Gastroesophageal sphincter (tissue), 4 donors: ENCODE measurements at places on chromosomes 1 and 21. TPM values are rescaled to one million over a fixed set of nuclear protein-coding genes. Genes with fewer than 3 reads are reported as not detected.

DNA sequence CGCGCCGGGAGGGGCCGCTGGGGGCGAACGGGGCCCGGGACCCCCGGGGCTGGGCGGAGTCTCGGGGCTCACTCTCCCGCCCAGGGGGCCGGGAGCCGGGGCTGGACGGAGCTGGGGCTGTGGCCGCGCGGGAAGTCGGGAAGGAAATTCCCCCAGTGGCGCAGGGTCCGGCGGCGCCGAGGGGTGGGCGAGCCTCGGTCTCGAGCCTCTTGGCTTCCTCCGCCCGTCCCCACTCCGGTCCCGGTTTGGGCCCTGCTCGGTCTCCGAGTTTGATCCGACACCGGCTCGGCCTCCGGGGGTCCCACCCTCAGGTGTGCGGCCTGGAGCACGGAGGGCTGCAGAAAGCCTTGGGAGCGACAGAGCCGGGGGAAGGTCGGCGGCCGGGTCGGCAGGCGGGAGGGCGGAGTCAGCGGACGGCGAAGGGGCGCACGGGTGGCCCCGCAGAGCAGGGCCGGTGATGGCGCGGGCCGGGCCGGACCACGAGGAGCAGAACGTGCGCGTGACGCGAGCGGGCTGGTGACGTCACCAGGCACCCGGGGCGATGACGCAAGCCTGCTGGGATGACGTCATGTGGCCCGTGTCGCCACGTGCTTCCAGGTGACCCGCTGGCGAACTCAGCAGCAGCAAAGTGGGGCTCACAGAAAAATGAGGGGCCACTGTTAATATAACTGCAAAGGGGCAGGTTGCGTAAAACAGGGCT is 610 bp upstream of the HES4 start:
- H3K4me1 ChIP-seq, result peaks cover 19% of the 10 kb centered on the region
- peak; percentile 66 for ATAC-seq
- H3K36me3 ChIP-seq, result peaks cover 3% of the 10 kb centered on the region
- peaks cover 41% of the 10 kb centered on the region for H3K27me3 ChIP-seq
- peak overlapping the region; percentile 91 for H3K27ac ChIP-seq

The NCAM2 gene
- total RNA-seq, result 4.4 TPM

The IFNLR1 gene
- 2.8 TPM for total RNA-seq

DNA sequence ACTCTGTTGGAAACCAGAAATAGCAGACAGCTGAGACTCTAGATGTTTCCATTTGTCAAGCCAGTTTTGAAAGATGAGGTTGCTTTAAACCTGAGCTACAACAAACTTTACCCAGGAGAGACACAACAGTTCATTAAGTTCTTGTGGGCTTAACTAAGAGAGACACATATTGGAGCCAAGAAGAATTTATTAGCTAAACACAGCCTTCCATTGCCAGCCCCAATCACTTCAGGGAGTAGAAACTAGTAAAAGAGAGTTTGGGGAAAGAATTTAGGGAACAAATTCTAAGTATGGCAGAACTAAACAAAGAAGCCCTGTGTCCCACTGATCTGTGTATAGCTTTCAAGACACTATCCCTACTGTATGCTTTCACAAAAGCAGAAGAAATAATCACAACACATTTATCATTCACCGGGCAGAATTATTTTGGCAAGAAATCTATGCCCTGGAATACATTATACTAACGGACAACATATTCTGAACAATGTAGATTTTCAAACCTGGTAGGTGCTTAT is 87.3 kb upstream of the KAZN start:
- H3K4me1 ChIP-seq, result no peaks in the 10 kb centered on the region
- peak overlapping the region; percentile 2 for H3K27ac ChIP-seq
- no peak for ATAC-seq

The FCGR2B gene
- total RNA-seq, result 30.9 TPM

GRCh38 chr1:229408458-229409037 is 25.3 kb downstream of the ACTA1 start:
- ATAC-seq, result no peak
- H3K27me3 ChIP-seq, result peaks cover 78% of the 10 kb centered on the region
- H3K36me3 ChIP-seq, result no peaks in the 10 kb centered on the region
- H3K27ac ChIP-seq, result no peak overlapping the region

The ANGPTL7 gene
- total RNA-seq, result 13.5 TPM

GRCh38 chr1:59156526-59157199 is 140.2 kb upstream of the FGGY start:
- H3K36me3 ChIP-seq, result no peaks in the 10 kb centered on the region
- no peaks in the 10 kb centered on the region for H3K27me3 ChIP-seq
- H3K4me1 ChIP-seq, result peaks cover 21% of the 10 kb centered on the region
- ATAC-seq, result no peak

DNA sequence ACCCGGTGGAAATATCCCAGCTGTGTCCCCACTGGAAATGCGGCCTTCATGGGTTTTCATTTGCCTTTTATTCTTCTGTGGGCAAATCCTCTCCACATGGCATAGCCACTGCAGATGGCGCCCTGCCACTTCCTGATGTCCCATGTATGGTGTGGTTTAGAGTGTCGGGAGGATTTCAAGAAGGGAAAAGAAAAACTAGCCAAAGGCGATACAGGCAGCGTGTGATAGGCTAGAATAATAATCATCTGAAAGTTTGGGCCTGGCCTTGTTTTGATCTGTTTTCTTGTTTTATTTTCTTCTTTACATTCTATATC is 123.6 kb downstream of the PEX14 start:
- no peak overlapping the region for H3K27ac ChIP-seq
- ATAC-seq, result no peak
- no peaks in the 10 kb centered on the region for H3K27me3 ChIP-seq
- no peak overlapping the region for H3K4me3 ChIP-seq
- peaks cover 17% of the 10 kb centered on the region for H3K36me3 ChIP-seq

- peaks cover 8% of the 10 kb centered on the region for H3K4me1 ChIP-seq
- ATAC-seq, result no peak
- peak overlapping the region; percentile 61 for H3K27ac ChIP-seq
- peak overlapping the region; percentile 75 for H3K4me3 ChIP-seq
- H3K27me3 ChIP-seq, result peaks cover 38% of the 10 kb centered on the region
Measured at GRCh38 chr1:206508130-206508889, 979 bp downstream of the RASSF5 start.
